ENCODE measurements at places on chromosomes 2 and 18. TPM values are rescaled to one million over a fixed set of nuclear protein-coding genes. Genes with fewer than 3 reads are reported as not detected.

MFSD6 gene
- total RNA-seq: 18.8 TPM

ACMSD gene
- total RNA-seq: not detected

RAB6D gene
- total RNA-seq: not detected

HOXD4 gene
- total RNA-seq: not detected

FZD7 gene
- total RNA-seq: 1.0 TPM

DNA sequence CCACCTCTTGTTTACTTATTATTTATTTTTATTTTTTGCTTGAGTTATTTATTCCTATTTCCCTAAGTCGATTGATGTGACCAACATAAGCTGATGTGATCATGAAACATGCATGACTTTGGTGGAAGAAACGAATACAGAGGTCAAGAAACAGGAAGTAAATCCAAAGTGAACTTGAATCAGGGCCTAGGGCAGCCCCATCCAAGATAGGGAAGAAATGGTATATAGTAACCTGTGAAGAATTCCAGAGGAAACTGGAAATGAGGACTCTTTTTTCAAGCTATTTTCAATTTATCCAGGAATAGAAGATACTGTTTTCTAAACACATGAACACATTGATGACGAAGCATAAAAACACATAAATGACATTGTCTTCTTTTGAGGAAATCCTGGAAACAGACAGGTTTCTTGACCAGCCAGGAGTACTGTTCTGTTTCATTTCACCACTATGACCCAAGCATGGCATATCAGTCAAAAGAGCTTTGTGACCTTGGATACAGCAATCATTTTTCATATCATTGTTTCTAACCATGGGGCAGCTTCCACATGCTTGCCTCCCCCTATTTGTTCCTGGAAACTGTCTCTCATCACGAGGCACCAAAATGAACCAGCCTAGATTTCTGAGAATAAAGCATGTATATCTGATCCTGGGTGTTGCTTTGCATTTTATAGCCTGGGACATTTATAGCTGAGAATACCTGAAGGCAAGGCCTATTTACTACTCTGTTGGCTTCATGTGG lies 9.1 kb upstream of the LCLAT1 start:
- DNase-seq: no peak

GRCh38 chr18:57088883-57089282 lies 58.0 kb upstream of the BOD1L2 start:
- no peak for DNase-seq

DNA sequence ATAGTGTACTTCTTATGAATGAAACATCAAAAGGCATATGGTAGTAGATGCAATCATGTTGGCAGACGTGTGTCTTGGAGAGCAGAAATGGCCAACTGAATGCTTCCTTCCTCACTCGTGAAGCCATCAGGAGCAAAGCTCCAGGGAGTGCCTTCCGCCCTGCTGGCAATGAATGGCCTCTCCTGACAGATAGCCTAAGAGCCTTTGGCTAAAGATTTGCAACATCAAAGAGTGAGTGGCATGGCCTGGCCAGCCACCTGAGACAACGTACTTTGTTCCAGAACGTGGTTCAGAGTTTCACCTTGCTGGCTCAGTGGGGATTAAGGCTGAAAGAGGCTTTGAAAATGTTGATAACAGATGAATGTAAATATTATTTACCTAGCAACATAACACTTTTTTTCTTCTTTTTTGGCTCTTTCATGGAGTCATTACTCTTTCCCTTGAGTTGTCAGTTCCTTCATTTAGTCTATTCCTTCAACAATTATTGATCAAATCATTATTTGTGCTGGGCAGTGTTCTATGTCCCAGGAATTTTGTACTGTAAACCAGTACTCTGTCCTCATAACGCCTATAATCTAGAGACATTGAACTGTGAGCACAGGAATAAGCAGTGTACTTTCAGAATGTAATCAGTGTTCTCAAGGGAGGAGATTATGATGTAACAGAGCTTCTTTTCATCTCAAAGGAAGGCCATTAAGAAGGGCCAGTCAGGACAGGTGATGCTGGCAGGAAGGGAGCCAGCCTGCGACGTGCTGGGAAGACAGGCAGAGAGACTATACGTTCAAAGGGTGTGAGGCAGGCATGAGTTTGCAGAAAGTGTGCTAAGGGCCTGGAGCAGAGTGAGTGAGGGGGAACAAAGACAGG lies 59.4 kb upstream of the SH3RF3 start:
- no peak for DNase-seq

- no peak for DNase-seq
Observed at GRCh38 chr2:194826241-194826640, 830.8 kb upstream of the SLC39A10 start.

DNA sequence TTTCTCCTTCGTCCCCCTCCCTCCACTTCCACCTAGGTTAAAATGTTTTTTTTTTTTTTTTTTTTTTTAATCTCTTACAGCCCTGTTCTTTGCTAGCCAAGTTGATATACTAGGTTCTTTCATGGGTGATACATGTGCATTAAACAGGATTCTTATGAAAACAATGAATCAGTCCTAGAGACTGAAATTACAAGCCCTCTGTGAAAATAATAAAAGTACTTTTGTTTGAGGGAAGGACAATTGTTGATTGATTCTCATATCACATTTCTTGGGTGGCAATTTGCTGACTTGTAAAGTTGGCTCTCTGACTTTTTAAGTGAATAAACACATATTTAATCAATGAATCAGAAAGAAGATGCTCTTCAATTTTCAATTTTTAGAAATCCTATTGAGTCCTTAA lies 639.9 kb downstream of the LRP1B start:
- DNase-seq: no peak

DNA sequence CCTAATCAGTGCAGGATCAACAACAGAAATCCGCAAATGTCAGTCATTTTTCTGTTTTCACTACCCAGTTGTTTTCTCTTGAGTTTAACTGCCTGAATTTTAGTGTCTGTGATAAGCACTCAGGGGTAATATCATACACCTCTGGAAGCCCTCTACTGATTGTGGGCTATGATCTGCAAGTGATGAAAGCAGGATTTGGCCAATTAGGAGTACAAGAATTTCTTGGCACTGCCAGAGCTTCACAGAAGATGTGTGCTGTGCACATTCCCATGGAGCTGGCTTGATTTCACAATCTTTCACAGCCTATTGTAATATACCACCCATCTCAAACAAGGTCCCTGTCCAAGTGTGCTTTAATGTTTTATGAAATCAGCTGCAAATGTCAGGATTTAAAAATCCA lies 27.3 kb upstream of the TDRD15 start:
- no peak for DNase-seq

DNA sequence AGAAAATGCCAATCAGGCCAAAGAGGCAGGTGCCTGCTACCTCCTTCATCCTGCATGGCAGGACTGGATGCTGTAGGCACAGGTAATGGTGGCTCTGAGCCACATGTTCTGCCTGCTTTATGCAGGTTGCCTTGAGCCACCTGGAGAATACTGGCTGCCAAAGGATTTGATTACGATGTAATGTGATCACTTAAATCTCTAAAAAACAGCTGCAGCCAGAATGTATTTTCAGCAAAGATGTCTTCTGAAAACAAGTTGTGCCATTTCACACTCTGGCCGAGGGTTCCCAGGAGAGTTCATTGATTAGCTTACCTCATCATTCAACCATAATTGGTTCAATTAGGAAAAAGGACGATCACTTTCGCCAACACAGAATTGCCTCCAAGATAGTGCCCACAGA lies 17.9 kb upstream of the MSGN1 start:
- no peak for DNase-seq

GRCh38 chr18:79239631-79240030 lies 156.1 kb upstream of the NFATC1 start:
- no peak for DNase-seq

- no peak for DNase-seq
Observed at GRCh38 chr2:58339548-58340243, 98.6 kb upstream of the FANCL start.

DNA sequence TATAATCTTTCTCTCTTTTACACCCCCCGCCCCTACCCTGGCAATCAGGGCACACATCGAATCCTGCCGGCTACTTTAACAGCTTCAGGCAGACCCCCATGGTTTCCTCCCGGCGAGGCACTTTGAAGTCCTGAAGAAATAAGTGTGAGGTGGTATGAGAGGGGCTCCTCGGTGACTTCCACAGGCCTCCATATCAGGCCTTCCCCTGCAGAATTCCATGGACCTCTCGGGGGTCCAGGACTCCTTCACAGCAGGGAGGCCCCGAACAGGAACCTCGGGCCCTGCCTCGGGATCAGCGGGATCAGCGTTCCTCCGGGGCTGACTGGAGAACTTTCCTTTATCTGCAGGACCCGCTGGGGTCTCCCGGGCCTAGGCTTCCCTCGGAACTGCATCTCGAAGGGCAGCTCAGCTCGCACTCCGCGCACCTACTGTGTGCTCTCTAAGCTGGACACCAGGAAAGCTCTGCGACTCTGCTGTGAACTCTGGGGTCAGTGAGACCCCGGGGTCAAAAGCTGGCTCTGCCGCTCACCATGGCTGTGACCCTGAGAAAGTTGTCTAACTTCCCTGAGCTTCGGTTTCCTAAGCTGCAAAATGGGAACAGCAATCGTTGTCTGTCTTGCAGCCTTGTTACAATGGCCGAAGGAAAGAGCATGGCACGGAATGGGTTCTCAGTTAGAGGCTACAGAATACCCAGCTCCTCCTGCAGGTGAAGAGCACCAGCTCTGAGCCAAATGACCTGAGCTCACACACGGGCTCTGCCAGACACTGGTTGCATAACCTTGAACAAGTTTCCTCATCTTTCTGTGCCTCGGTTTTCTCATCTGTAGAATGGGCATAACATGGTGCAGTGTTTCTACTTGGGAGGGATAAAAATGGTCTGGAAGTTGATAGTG lies 97.4 kb upstream of the ID2 start:
- no peak for DNase-seq

- no peak for DNase-seq
Observed at GRCh38 chr2:107712857-107713256, 113.8 kb upstream of the RGPD4 start.

DNA sequence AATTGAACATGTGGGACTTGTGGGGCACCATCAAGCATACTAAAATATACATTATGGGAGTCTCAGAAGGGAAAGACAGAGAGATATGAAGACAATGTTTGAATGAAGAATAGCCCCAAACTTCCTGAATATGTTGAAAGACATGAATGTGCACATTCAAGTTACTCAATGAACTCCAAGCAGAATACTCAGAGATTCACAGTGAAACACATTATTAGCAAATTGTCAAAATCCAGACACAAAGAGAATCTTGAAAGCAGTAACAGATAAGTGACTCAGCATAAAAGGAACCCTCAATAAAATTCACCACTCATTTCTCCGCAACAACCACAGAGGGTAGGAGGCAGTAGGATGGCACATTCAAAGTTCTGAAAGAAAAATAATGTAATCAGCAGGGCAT lies 8.8 kb downstream of the C2orf92 start:
- DNase-seq: no peak

GRCh38 chr18:68150961-68151360 lies 563.9 kb downstream of the TMX3 start:
- DNase-seq: no peak

DNA sequence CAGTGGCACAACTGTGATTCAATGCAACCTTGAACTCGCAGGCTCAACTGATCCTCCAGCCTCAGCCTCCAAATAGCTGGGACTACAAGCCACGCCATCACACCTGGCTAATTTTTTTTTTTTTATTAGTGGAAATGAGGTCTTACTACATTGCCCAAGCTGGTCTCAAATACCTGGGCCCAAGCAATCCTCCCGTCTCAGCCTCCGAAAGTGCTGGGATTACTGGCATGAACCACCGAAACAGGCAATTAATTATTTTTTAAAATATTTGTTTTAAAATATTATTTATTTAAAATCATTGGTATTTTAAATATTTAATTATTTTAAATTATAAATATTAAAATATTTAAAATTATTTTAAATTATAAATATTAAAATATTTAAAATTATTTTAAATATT lies 24.5 kb downstream of the SRBD1 start:
- no peak for DNase-seq

GRCh38 chr2:220034426-220035130 lies 407.1 kb downstream of the SLC4A3 start:
- no peak for DNase-seq
